ENCODE measurements at places on chromosomes 2 and 18.

DNA sequence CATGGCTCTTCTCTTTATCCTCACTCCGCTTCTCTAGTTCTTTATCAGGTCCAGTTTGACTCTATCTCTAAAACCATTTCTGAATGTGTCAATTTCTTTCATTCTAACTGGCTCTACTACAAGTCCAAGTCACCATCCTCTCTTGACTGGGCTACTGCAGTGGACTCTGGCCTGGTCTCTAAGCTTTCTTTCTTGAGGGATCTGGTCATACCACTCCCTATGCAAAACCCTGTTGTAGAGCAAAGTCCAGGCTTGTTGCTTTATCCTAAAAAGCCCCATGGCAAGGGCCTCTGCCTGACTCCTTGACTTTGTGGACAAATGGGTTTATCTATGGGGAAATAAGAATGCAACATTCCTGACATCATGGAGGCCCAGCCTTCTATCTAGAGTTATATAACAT is 87.1 kb downstream of the BCL2L11 start:
- no peak for DNase-seq

GRCh38 chr2:190961918-190962487 is 52.0 kb downstream of the STAT1 start:
- DNase-seq: no peak

DNA sequence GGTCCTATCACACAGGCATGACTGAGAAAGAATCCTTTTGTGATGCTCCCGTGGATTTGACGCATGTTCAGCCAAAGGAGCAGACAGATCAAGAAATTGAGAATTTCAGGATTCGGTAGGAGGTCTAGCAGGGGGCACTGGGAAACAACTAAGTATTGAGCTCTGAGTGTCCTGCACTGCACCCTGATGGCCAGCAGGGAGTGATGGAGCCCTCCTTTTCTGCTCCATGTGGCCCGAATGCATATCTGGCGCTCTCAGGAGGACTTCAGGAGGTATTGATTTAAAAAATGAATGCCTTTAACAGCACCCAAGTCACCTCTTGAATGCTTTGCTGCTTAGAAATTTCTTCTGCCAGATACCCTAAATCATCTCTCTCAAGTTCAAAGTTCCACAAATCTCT is 58.0 kb downstream of the ZNF519 start:
- no peak for DNase-seq

DNA sequence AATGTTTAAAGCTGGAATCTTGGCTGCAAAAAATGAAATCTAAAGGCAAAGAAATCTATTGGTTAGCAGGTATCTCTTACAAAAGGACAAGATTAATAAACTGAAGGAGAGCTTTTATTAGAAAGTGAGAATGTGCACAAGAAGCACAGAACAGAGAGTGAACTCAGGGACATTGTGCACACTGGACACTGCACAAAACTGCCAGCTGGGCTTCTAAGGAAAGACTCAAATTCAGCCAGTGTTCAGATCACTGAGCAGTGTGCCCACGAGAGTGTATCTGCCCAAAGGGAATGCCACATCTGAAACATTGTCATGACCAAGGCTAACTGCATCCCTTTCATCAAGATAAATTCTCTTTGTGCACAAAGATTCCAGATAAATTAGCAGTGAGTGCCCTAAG is 129.7 kb upstream of the KCNH7 start:
- no peak for DNase-seq

DNA sequence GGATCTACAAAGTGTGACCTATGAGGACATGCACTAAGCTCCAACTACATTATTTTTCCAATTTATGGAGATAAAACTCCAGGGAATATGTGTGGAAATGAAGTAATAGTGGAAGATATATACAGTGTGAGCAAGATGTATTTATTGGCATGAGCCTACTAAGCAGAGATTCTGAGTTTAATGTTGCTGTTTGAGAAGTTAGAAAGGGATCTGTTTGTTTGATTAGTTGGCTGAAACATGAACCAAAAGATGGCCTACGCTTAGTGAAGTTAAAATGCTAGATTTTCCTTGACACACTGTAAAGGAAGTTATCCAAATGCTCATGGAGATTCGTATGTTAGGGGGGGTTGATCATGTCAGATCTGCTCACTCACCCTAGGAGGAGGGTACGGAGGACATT is 621.7 kb downstream of the TMEM182 start:
- no peak for DNase-seq

- DNase-seq: no peak
These were observed 178.2 kb downstream of the ANAPC1 start for GRCh38 chr2:111705711-111706336.

GRCh38 chr2:119429225-119429981 is 2.3 kb upstream of the TMEM37 start:
- no peak for DNase-seq

GRCh38 chr2:393711-394696 is 106.1 kb upstream of the ALKAL2 start:
- peak; percentile 60 for DNase-seq

GRCh38 chr2:191691016-191691735 is 13.2 kb downstream of the NABP1 start:
- DNase-seq: peak; percentile 34

DNA sequence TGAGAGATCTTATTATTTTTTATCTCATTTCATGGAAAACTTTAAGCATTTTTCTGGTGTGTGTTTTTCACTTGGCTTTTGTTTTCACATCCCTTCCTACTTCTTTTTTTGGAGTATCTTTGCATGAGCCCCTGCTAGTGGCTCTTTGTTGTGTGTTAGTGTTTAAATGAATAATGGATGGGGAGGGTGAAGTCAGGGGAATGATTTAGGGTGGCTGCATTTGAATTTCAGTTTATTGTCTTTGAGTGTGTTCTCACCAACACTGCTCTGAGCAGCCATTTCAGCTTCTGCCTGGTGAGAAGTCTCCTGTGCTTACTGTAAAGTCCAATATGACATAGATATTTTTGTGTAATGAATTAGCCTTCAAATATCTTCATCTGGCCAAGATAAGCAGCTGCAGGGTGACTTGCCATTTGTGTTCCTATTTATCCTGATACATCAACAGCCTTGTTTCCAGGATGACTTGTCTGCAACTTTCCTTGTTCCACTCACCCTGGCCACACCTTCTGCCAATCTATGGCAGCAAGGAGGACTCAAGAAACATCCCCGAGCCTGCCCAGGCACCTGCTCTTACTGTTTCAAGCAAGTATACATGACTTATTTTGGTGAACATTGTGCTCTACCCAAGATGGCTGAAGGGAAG is 182.6 kb downstream of the PDE11A start:
- DNase-seq: no peak
